ENCODE measurements at places on chromosomes 3 and 15. TPM values are rescaled to one million over a fixed set of nuclear protein-coding genes. Genes with fewer than 3 reads are reported as not detected.
A peak's percentile ranks its signal among the peaks of the same experiment; 100 is the strongest.

Gene C3orf70
- 1.4 TPM for total RNA-seq

Gene AGBL1
- 0.03 TPM for total RNA-seq

Gene LRRK1
- 4.8 TPM for total RNA-seq

Gene ATG3
- 46.3 TPM for total RNA-seq

GRCh38 chr15:71294911-71295602 is 179.8 kb downstream of the THSD4 start:
- DNase-seq: peak; percentile 9

Gene ARHGAP11A
- 19.7 TPM for total RNA-seq

Gene LEKR1
- 0.18 TPM for total RNA-seq

- DNase-seq: no peak
Measured at GRCh38 chr3:44682182-44682896, 30.1 kb upstream of the ZNF502 start.

DNA sequence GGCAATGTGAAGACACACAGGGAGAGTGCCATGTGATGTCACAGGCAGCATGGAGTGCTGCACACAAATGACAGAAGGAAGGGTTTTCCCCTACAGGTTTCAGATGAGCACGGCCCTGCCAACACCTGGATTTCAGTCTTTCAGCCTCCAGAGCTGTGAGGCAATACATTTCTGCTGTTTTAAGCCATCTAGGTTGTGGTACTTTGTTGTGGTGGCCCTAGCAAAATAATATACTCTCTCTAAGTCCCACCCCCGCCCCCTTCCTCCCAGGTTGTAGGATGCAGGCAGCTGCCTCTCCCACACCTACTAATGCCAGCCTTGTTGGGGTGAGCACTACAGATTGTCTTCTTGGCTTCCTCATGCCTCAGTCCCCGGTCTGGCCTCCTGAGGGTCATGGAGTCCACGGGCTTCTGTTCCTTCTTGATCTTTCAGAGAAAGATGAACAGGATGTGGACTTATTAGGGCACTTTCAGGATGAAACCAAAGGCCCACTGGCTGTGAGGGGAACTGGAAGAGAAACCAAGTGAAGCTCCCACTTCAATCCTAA is 180.0 kb downstream of the CD47 start:
- no peak for DNase-seq

- DNase-seq: no peak
Measured at GRCh38 chr3:131731709-131732108, 228.9 kb upstream of the MRPL3 start.

- DNase-seq: no peak
Measured at GRCh38 chr3:5213574-5213966, 26.1 kb downstream of the EDEM1 start.

Gene AHSG
- total RNA-seq: not detected

Gene PLIN1
- 0.64 TPM for total RNA-seq

Gene HDC
- not detected for total RNA-seq

Gene TATDN2
- 41.2 TPM for total RNA-seq

Gene RYR3
- 4.8 TPM for total RNA-seq

Gene KLHL40
- total RNA-seq: not detected

Gene INKA1
- total RNA-seq: 57.6 TPM
